ENCODE measurements at places on chromosomes 6 and 20.

- no peak for DNase-seq
These were observed 81.1 kb downstream of the STXBP5 start for GRCh38 chr6:147285087-147285855.

DNA sequence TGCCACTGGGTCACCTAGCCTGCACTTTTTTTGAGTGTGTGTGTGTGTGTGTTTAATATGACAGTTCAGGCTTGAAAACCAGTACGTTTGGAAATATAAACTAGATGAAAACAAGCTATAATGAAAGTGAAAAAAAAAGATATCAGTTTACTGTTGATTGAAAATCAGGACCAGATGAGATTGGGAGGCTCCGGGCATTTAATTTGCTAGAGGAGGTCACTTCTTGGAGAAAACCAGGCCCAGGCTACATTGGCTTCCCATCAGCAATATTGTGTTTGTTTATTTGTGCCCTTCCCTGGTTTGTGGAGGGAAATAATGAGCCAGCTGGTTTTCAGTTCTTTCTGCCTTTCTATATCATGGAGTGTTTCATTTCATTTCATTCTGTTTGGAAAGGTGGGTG, 246.6 kb upstream of the JAG1 start:
- no peak for DNase-seq

GRCh38 chr20:10249048-10249770, 30.6 kb downstream of the SNAP25 start:
- no peak for DNase-seq

DNA sequence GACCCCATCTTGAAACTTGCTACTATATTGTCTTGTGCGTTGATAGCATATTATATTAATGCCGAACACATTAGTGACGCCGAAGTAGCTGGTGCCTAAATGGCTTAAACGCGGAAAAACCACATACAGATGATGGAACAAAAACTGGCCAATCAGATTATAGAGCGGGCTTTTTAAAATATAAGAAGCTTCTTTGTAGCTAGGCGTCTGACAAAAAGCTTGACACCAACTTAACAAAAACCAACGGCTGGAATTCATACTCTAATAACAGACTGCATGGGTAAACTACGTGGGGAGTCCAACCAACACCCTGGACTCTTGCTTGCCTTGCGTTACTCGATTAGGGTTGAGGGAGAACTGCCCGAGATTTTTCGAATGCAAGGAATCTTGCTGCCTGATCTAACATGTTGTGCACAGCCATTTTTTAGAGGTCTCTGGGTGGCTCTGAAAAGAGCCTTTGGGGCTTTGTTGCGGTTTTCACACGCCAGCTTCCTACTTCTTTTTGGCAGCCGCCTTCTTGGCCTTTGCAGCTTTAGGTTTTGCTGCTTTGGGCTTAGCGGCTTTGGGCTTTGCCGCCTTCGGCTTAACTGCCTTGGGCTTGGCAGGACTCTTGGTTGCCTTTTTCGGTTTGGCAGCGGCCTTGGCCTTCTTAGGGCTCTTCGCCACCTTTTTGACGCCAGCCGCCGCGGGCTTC, 45.7 kb downstream of the OR2B2 start:
- DNase-seq = peak; percentile 9

DNA sequence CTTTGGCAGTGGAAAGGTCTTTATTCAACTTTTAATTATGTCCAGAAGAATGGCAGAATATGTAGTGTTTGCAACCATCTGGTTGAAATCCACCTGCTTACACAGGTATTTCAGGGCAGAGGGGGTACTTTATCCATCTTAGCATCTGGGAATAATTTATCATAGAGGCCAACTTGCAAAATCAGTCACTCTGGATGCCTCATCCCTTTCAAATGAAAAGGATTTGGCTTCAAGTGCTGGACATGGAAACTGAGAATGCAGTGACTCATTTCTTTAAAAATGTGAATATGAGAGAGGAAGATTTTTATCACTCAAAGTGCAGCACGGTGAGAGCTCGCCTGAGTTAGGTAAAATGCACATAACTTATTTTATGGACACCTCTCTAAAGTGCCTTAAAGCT, 758.3 kb downstream of the KIF16B start:
- no peak for DNase-seq

GRCh38 chr6:71410681-71411080, 122.1 kb downstream of the OGFRL1 start:
- no peak for DNase-seq

DNA sequence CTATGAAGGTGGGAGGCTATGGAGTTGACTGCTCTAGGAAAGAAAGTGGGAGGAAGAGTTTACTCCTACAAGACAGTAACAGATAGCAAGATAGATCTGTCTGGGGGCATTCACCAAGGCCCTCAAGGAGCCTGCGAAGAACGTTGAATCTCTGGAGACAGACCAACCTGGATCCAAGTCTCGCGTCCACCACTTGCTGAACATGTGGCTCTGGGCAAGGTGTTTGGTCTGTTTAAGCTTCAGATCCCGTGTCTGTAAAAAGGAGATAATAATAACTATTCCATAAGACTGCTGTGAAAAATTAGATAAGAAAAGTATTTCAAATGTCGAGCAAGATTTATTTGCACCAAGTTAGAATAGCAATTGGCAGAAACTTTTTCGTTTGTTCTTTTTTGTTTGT, 8.1 kb upstream of the EEF1A1 start:
- DNase-seq = no peak

- DNase-seq = no peak
These were observed 101.4 kb upstream of the AGPAT4 start for GRCh38 chr6:161374971-161375873.

- no peak for DNase-seq
These were observed 14.8 kb upstream of the NAA20 start for GRCh38 chr20:20002101-20002998.

- DNase-seq = no peak
These were observed 284.4 kb downstream of the C6orf118 start for GRCh38 chr6:165025040-165025439.

GRCh38 chr20:20772497-20773085, 60.1 kb upstream of the RALGAPA2 start:
- DNase-seq = no peak

GRCh38 chr6:37585937-37586336, 86.2 kb upstream of the CCDC167 start:
- no peak for DNase-seq

GRCh38 chr20:18857640-18858039, 44.1 kb downstream of the SCP2D1 start:
- DNase-seq = no peak

- no peak for DNase-seq
These were observed 46.7 kb downstream of the SRC start for GRCh38 chr20:37392441-37393195.

DNA sequence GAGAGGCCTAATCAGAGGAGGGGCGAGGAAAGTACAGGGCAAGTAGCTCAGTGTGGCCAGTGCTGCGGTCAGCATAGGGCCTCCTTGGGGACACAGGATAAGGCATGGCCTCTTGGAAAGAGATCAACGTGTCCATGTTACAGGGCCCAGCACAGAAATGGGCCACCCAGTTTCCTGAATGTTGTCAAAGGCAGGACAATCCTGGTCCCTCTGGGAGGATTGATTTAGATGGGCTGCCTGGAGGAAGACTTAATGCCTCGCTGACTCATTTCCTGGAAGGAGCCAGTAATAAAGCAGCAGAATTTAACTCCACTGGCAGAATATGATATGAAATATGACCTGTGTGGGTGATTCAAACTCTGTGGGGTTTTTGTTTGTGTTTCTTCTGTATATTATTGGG, 16.6 kb downstream of the DDO start:
- no peak for DNase-seq

- DNase-seq = no peak
These were observed 85.4 kb downstream of the SOX4 start for GRCh38 chr6:21678990-21679389.

DNA sequence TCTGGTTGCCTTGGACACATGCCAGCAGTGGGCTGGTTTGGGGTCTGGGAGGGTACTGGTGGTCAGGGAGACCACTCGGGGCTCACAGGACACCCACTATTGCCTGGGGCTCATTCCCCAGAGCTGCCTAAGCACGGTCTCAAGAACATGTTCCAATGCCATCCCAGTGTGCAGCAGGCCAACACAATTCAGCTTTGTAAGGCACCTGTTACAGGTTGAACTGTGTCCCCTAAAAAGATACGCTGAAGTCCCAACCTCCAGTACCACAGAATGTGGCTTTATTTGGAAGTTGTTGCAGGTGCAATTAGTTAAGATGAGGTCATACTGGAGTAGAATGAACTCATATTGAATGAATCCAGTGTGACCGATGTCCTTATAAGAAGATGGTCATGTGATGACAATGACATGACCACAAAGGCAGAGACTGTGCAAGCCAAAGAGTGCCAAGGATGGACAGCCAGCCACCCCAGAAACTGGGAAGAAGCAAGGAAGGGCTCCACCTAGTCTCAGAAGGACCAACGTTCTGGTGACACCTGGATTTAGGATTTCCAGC, 13.5 kb upstream of the MAS1 start:
- DNase-seq = no peak

DNA sequence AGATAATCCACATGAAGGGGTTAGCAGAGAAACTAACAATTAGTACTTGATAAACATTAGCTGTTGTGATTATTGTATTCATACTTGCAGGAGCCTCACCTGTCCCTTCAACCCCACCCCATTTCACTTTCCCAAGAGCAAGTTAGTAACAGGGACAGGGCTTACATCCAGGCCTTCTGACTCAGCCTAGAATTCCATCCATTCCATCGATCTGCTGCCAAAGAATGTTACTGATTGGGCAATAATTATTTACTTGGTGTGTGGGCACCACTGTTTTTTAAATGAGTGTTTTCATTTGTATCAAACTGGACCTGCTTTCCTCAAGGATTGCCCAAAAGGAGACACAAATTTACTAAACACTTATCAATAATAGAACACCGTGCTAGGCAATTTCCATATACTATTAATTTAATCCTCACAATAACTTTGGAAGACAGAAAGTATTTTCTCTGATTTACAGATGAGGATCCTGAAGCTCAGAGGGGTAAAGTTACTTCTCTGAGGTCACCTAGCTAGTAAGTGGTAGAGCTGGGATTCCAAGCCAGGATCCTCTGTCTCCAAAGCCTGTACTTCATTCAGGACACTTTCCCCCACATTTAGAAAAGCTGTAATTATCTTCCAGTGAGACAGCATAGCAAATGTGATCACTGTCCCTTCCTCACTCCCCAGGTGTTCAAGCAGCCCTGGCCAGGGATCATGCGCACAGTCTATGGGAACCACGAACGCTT, 32.8 kb downstream of the GSS start:
- DNase-seq = no peak

- no peak for DNase-seq
These were observed 805.7 kb downstream of the KIF16B start for GRCh38 chr20:15767586-15767985.

All from activated T-helper 1 cell treated with anti-CD3 and anti-CD28 coated beads, Interleukin-2, amount 50 U/mL, for 16 hours (primary cell).